ENCODE measurements at places on chromosomes 12 and 14.

GRCh38 chr12:28065889-28066630, 93.5 kb upstream of the PTHLH start:
- no peak for DNase-seq

DNA sequence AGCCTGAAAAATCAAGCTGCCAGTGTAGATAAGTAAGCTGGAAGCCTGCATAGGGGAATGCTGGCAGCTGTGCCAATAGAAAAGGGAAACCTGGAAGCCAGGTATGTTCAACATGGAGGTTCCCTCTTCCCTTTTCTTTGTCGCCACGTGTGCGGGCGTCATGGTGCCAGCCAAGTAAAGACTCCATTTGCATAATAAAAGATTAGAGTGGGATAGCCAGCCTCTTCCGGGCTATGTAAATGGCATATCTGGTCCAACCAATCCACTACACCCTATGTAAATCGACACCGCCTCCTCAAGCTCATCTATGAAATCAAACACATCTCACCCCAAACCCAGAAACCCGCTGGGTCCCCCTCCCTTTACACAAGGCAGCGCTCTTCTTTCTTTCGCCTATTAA, 5.6 kb upstream of the ADGRD1 start:
- DNase-seq: no peak

DNA sequence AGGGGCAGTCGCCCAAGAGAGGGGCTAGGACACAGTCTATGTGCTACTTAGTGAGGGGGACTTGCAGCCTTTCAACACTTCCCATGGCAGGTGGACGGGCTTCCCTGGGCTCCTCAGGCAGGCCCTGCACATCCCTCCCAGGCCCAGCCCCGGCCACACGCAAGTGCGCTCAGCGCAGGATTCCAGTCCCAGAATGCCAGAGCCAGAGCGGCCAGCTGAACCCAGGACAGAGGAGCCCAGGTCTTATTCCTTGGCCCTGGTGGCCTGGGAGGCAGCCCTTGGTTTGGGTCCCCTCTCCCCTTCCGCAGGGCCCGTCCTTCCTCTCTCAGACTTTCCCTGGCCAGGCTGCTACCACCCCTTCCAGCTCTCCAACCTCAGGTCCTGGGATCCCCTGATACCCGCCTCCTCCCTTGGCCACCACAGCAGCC, 12.0 kb downstream of the DLK1 start:
- no peak for DNase-seq

- DNase-seq: no peak
Observed at GRCh38 chr14:101917413-101918017, 46.9 kb upstream of the DYNC1H1 start.

DNA sequence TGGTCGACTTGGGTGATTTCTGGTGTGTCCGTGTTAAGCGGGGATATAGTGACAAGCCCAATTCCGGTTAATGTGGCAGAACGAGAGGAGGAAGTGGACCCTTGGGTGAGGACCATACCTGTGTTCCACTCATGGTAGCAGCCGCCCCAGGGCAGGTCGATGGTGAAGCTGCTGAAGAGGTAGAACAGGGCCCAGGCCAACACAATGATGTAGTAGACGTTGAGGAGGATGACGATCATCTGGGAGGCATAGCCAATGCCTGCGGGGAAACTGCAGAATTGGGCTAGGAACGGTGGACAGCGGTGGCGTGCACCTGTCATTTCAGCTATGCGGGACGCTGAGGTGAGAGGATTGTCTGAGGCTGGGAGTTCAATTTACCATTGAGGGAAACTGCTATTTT, 20.1 kb downstream of the SLC6A13 start:
- DNase-seq: no peak

GRCh38 chr12:45477526-45477925, 252.0 kb upstream of the ARID2 start:
- DNase-seq: no peak

GRCh38 chr12:62481843-62482540, 15.4 kb downstream of the MON2 start:
- DNase-seq: no peak

DNA sequence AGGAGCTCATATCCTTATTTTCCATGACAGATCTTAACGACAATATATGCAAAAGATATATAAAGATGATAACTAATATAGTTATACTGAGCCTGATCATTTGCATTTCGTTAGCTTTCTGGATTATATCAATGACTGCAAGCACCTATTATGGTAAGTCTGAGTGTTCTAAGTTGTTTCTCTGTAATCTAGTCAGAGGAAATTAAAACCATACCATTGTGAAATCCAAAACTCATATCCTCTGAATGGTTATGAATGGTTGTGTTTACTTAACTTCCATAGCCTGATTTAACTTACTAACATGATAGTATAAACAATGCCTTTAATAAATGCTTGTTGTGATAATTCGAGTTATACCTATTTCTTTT, 760 bp downstream of the TMEM19 start:
- no peak for DNase-seq

DNA sequence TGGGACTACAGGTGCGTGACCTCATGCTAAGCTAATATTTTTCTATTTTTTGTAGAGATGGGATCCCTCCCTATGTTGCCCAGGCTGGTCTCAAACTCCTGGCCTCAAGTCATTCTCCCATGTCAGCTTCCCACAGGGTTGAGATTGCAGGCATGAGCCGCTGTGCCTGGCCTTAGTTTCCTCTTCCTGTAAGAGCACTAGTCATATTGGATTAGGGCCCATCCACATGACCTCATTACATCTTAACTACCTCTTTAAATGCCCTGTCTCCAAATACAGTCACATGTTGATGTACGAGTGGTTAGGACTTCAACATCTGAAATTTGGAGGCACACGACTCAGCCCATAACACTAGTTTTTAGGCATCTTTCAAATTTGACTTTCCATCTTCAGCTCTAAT, 72.2 kb upstream of the RASSF3 start:
- no peak for DNase-seq
